ENCODE measurements at places on chromosomes 6 and 20.

DNA sequence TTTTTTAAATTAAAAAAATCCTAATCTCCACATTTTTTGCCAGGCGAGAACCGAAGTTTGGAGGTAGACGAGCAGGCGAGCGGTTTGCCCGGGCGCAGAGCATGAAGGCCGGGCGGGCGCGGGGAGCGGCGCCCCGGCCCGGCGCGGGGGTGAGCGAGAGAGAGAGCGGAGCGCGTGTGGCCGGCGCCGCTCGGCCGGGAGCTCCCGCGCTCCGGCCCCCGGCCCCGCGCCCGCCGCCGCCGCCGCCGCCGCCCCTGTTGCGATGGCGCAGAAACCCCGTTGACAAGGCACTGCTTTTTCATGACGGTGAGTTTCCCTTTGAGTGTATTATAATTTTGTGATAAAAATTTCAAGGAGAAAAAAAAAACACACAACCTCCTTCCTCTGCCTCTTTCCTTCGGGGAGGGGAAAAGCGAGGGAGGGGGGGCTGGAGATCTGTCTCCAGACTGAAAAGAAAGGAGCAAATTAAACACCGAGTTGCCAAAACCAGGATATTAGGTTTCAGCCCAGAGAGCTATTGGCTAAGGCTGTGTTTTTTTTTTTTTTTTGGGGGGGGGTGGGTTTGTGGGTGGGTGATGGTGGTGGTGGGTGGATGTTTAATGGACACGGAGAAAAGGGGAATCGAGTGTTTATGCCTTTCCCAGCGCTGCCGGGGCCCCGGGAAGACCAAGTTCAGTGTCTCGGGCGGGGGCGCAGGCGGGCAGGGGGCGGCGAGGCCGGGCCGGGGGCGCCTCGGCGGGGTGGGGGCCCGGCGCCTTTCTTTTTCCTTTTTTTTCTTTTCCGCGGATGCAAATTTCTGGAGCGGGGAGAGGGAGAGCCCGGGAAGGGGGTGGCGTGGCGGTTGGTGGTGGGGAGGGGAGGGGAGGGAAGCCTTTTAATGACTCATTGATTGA lies at the start of gene BICRAL:
BICRAL (plus strand) TSS at position 257 of the 893 bp plus-strand sequence. CDS start 39,971 bp downstream, outside the sequence.
- DNase-seq, result no peak

DNA sequence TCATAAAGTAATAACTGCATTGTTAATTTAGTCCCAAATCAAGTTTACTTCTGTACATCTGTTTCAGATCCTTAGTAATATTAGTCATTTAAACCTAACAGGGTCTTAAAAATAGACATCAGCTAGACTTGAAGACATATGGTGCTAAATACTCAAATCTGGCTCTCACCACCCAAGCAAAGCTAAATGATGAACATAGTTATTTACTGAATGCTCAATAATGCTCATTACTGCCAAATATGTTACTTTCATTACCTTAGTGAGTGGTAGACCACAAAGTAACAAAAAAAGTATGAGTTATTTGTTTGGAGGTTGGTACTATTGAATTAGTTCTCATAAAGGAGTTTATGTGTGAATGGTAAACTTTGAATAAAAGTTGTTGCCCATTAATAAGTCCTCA lies 502.1 kb downstream of the PKHD1 start:
- DNase-seq, result no peak

GRCh38 chr6:117309069-117309468 lies 43.7 kb downstream of the VGLL2 start:
- no peak for DNase-seq

GRCh38 chr6:141313986-141314385 lies 818.7 kb upstream of the GJE1 start:
- DNase-seq, result no peak

- DNase-seq, result no peak
These were observed 91.0 kb downstream of the TCP11 start for GRCh38 chr6:35049900-35050756.

DNA sequence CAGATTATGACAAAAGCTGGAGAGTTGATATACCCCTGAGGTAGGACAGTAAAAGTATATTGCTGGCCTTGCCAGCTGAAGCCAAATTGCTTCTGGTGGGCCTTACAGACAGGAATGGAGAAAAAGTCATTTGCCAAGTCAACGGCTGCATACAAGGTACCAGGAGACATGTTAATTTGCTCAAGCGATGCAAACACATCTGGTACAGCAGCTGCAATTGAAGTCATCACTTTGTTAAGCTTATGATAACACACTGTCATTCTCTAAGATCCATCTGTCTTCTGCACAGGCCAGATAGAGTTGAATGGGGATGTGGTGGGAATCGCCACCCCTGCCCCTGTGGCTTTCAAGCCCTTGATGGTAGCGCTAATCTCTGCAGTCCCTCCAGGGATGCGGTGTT lies 40.4 kb upstream of the POPDC3 start:
- DNase-seq, result no peak

DNA sequence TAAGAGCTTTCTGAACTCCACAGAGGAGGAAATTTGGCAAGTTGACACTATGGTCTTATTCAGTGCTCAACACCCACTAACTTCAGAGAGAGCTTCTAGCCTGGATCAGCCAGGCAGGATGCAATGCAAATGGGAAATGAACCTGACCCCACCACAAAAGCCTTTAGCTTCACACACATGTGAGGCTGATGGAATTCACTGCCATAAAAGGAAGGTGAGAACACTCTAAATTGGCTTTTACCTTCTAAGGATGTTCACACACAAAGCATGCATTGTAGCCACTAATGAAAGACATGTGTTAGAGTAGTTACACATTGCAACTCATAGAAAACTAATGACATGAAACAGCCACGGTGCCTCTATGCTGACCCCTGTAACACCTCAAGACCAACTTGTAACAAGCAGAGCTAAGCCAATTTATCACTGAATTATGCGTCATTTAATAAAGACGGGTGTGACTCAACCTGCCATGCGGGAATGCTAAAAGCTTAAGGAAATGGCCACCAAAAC lies 262.1 kb downstream of the HACE1 start:
- DNase-seq, result no peak

DNA sequence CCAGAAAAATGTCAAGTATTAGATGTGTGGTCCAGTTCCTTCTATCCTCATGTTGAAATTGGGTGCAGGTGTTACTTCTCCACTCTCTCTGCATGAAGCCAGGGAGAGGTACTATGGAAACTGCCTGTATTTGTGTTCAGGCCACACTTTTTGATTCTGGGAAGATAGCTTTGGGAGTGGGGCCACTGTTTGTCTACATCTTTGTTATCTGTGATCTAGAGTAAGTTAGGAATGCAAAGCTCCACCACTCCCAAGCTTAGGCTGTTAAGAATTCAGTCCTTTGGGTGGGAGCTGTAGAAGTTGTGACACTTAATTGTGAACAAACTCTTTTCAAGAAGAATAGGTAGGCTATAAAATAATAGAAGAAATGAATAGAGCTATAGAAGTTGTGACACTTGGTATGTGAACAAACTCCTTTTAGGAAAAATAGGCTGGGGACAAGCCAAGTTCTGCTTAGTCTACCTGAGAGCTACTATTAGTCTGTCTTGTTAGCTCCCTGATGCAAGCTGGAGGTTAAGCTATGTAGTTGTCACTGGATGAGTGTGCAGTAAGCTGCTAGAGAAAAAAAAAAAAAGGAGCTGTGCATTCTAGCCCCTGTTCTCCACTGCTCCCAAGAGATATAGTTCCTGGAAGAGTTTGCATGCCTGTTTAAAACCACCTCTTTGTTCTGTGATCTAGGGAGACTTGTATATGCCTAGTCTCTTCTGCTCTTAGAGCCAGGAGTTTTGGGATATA lies 7.1 kb upstream of the GFRAL start:
- no peak for DNase-seq

DNA sequence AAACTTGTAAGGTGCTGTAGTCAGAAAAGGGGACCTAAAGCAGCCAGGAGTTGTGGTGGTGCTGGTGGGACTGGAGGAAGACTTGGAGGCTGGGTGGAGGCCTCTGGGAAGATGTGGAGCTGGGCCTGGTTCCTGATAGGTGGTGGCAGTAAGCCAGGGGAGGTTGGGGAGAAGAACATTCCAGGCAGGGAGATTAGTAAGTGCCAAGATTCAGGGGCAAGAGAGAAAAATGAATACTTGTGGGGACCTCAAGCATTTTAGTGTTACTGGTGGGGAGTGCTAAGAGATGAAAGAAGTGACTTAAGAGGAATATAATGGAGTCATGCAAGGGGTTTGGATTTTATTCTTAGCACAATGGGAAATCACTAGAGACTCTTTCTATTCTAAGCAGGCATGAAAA lies 79.0 kb upstream of the B3GAT2 start:
- no peak for DNase-seq

DNA sequence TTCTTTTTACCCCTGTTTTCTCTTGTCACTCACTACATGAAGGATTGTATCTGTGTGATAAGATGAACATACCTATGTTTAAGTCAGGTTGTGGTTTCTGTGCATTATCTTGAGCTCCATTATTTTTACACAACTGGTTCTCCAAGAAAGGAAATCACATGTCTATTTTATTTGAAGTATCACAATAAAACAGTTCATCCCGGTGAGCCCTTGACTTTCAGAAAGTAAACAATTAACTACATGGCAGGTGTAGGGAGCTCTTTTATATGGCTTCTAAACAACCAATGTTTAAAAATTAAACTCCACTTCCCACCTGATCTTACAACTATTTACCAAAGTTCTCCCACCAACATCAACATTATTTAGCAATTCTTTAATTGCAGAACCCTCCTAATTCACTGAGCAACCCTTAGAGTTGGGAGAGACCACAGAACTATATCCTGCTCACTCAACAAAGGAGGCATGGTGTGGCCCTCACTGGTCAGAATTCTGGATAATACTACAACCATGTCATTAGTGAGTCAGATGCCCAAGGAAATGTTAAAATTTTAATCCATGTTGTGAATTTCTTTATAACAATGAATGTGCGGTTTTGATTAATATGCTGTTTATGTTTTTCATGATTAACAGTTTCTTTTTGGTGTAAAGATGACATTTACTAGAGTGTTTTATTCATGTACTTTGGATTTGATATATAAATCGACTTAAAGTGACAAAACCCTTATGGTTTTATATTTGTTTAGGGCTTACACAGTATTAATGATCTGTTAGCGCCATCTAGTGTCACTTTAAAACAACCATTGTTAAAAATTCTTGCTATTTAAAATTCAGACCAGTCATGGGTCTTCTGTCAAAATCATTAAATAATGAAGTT lies 50.0 kb upstream of the SCGN start:
- no peak for DNase-seq

GRCh38 chr6:68502946-68503345 lies 132.1 kb upstream of the ADGRB3 start:
- DNase-seq, result no peak

- no peak for DNase-seq
These were observed 29.0 kb downstream of the NCOA7 start for GRCh38 chr6:125819535-125820326.

DNA sequence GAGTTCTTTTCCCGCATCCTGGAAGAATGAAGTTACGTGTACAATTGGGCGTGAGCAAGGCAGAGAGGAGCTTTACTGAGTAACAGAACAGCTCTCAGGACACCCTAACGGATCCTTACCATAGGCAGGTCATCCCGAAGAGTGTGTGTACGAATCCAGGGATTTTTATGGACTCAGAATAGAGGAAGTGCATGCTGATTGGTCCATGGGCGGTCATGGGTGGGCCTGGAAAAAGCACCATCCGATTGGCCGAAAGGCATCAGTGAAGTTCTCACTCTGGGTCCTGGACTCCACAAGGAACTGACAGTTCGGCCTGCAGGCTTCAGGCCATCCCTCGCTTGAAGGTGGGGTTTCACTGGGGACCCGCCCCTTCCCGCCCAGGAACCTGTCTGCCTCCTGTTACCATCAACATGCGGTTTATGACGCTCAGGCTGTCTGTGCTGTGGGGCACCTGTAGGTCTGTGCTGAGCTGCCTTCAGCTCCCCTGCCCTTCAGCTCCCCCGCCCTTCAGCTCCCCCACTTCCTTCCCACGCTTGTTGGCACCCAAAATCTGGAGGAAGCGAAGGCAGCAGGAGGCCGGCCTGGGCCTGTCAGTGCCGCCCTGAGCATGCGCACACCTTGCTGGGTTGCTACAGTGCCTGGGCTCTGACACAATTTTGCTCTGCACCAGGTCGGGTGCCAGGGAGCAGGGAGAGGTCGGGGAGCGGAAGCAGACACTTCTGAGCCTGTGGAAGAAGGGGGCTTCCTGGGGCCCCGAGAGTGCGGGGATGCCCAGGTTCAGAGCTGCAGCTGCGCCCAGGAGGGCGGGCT lies 57.9 kb upstream of the MANEA start:
- no peak for DNase-seq

- DNase-seq, result no peak
These were observed 2.0 kb upstream of the CAPN11 start for GRCh38 chr6:44156494-44157151.

GRCh38 chr6:11327961-11328360 lies 95.5 kb upstream of the NEDD9 start:
- no peak for DNase-seq

GRCh38 chr6:25579902-25580495 lies 72.0 kb upstream of the SCGN start:
- no peak for DNase-seq

Measured in cortex of kidney (tissue), 1 donor.